ENCODE measurements at places on chromosomes 13 and 19.

DNA sequence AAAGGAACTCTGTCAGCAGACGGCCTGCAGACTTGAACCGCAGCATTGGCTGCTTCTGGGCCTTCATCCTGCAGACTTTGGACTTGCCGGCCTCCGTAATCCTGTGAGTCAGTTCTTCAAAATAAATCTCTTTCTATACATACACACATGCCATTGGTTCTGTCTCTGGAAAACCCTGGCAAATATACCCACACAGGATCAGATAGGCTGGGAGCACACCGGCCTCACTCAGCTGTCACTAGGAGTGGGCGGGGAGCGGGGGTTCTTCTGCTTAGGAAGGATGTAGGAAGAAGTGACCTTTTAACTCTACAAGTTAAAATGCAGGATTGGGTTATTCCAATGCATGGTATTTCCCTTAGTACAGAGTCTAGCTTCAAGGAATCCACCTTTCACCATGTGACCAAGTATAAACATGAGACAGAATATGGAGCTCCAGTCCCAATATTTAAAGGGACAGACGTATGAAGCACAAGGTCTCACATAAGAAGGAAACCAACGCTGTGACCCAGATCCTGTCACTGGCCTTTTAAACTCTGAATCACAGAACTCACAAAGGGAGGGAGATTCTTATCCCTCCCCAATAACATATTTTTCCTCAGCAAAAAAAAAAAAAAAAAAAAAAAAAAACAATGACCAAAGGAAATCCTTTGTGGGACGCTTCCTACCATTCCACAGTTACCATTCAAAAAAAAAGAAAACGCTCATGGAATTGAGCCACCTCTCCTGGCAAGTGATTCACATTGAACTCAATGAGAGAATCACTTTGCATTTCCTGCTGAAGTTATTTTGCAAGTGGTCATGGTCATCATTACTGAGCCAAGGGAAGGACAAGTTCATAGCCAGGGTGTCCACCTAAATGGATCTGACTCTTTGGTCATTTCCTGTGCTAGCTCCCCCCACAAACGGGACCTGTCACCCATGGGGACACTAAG, 352.9 kb downstream of the FOXO1 start:
- DNase-seq: no peak

GRCh38 chr19:13044231-13044836, 49.1 kb downstream of the NFIX start:
- no peak for DNase-seq

- DNase-seq: no peak
Observed at GRCh38 chr19:44912854-44913253, 1.6 kb upstream of the APOC1 start.

- no peak for DNase-seq
Observed at GRCh38 chr13:109875746-109876145, 89.4 kb upstream of the IRS2 start.

- DNase-seq: no peak
Observed at GRCh38 chr13:75329097-75329496, 152.9 kb downstream of the TBC1D4 start.

DNA sequence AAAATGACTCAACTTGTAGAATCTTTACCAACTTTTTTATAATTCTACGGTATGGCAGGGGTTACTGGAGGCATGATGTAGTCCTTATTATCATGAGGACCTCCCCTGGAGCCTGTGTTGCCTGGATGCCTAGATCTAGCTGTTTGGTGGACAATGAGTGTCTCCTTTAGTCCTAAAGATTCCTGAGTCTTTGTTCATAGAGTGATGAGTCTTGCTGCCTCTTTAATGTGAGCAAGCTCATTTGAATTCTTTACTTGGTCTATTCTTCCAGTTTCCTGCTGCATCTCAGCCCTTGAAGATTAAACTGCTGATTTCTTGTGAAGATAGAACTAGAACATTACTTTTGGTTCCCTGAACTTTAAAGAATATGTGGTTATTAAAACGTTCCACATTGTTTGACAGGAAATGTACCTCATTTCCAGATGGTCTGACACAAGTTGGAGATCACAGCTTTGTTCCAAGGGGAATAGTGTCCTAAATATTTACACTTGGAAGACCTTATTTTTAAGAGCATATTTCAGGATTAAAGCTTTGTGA, 51.9 kb downstream of the SLAIN1 start:
- DNase-seq: no peak

DNA sequence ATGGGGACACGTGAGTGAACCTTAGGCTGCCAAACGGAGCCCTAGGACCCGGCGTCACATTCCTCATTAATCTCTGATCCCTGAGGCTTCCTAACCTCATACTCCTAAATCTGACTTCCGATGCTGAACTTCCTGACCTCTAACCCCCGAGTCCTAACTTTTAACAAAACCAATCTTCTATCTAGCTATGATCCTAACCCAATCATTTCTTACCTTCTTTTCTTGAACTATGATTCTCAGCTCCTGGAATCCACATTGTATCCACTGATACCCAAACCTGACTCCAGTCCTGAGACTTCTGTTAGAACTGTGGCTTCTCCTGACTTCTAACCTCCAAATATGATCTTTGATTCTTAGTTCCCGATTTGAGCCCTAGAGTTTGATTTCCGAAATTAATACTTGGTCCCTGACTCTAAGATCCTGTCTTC, 447 bp downstream of the NFKBIB start:
- no peak for DNase-seq

- no peak for DNase-seq
Observed at GRCh38 chr19:36973844-36974195, 57.7 kb downstream of the ZNF568 start.

- no peak for DNase-seq
Observed at GRCh38 chr13:91331047-91331915, 16.2 kb upstream of the MIR17HG start.

- DNase-seq: peak; percentile 65
Observed at GRCh38 chr19:12494260-12494860, 9.7 kb upstream of the ZNF709 start.

DNA sequence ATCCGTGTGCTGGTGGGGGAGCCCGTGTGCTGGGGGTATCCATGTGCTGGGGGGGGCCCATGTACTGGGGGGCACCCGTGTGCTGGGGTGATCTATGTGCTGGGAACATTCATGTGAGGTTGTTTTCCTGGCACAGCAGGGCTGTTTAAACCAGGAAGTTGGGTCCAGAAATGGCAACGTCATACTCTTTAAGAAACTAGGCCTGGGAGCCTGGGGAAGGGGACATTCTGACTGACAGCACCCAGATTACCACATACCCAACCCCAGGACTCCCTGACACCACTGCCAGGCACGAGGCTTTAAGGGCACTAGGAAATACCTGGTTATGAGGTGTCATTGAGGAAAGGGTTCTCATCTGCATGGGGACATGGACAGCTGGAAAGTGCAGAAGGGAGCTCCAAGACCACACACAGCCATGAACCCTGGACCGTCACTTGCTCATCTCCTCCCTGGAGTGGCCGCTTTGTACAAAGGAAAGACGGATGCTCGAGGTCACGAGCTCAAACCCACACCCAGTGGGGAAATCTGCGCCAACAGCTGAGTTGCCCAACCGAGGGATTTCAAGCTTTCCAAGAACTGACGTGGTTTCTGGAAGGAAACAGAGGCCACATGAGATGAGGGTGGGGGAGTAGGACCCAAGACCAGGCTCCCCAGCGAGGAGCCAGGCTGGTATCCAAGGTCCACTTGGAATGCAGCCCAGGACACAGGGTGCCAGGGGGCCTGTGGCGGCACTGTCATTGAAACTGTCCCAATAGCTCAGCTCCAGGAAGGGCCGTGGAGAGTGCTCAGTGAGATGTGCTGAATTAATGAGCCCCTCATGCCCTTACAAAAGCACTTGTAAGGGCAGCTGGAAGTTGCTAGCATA, 40.9 kb downstream of the RAB20 start:
- DNase-seq: no peak

DNA sequence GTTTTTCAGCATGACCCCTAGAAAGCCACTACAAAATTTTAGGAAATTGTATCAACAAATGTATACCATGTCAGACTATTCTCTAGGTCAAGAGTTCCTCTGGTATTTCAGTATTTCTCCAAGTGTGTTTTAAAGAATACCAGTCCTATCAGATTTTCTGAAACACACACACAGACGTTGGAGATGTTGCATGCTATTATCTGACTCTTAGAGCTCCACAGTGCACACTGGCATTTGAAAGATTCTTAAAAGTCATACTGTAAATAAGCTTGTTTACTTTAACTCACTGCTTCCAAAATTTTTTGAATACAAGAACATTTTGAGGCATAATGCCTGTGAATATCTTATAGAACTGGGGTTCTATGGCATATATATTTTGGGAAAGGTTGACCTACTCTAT, 33.8 kb upstream of the VWA8 start:
- DNase-seq: no peak

GRCh38 chr19:4682417-4683200, 12.5 kb upstream of the MYDGF start:
- no peak for DNase-seq

DNA sequence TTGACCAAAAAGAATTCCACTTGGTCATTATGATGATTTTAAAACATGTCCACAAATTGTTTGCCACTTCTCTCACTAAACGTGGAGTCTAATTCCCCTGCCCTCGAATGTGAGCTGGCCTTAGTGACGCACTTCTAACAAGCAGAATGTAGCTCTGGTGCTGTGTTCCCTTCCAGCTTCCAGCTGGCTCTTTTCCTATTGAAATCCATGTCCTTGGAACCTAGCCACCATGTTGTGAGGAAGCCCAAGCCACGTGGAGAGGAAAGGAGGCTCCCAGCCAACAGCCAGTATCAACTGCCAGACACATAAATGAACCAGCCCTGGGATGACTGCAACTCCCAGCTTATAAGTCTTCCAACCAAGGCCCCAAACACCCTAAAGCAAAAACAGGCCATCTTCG, 23.6 kb upstream of the CEBPA start:
- no peak for DNase-seq

GRCh38 chr13:109715902-109716301, 70.5 kb downstream of the IRS2 start:
- DNase-seq: no peak

DNA sequence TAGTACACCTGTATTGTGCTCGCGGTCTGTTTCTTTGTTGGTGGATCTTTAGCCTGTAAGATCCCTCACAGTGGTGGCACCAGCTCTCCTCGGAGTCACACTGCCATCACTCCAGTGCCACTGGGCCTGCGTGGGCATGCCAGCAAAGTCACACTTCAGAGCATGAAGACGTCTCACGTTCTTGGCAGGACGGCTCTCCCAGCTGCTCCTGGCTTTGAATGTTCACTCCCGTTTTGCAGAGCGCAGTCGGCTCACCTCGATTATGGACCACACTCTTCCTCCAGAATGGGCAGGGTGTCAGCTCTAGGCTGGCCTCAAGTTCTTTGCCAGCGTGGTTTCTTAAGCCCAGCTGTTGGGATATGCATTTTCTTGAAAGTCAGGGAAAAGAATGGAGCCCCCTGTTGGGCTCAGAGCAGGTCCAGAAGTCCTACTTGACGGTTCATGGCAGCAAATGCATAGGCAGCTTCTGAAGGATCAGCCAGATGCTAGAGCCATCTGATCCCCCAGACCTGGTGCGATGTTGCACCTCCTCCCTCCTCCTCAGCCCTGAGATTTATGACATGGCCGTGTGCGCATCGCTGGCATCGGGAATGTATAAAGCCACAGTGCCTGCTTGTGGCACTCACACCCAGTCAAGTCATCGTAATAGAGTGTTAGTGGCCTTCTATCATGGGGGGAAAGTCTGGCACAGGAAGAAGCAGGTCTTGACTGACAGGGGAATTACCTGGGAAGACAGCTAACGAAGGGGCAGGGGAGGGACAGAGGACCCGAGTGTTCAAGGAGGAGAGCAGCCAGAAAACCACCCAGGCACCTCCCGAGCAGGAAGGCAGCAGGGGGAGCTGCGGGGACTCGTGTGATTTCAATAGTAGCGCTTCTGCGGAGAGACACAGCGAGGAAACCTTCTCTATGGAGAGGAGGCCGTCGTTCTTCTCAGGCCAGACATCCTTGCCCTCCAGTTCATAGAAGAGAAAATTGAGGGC, 40.2 kb upstream of the NPAS1 start:
- no peak for DNase-seq

GRCh38 chr13:37576601-37577000, 22.0 kb downstream of the POSTN start:
- no peak for DNase-seq

- DNase-seq: no peak
Observed at GRCh38 chr19:3656747-3657394, 30.3 kb upstream of the CACTIN start.

- DNase-seq: no peak
Observed at GRCh38 chr13:97372936-97373335, 61.0 kb upstream of the RAP2A start.

- no peak for DNase-seq
Observed at GRCh38 chr13:27679896-27680295, 58.2 kb downstream of the POLR1D start.

DNA sequence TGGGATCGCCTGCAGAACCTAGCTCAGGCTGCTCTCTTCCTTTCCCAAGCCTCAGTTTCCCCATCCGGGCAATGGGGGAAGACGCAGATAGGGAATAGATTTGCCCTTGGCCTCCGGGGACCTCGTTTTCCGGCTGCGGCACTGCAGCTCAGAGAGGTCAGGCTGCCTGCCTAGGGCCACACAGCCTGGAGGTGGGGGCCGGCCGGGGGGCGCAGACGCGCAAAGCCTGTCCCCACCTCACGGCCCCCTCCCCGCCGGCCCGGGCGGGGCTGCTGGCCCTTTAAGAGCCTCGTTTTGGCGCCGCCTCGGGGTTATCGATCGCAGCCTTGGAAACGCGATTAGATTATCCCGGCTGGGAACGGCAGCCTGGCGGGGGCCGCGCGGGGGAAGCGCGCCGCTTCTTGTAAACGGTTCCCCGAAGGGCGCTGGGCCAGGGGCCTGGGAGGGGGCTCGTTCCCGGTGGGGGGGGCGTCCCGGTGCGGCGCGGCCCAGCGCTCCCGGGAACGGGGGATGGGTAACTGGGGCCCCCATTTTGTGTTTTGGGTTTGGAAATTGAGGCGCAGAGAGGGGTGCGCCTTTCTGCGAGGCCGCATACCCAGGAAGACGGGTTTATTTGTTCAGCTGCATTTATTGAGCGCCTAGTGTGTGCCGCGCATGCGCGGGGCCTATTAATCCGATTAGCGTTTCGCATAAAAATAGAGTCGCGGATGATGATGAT, 23.4 kb upstream of the TCF3 start:
- DNase-seq: no peak

GRCh38 chr13:77716692-77717091, 19.2 kb downstream of the SLAIN1 start:
- no peak for DNase-seq

DNA sequence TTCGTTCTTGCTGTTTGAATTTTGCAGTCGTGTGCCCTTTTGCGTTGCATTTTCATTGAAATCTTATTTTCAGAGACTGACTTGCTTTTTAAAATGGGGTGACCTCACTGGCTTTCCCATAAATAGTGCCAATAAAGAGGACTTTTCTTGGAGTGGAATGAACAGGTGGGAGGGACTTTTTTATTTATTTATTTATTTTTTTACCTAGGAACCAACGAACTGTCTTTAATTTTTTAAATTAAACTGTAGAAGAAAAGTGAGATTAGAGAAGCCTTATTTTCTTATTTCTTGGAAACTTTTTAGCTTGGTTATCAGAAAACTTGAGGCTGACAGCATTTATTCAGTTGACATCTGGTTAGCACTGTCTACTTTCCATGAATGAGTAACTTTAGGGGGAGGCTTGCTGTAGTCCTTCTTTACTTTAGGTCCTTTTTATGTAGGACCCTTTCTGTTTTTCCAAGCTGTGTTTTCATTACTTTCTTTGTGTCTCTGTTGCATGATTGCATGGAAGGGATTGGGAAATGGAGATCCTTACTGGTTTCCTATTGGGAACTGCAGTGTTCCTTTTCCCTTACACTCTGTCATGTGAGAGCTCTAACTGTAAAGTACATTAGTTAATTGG, 1.7 kb downstream of the SLAIN1 start:
- DNase-seq: no peak
